ENCODE measurements at places on chromosomes 3 and 15. TPM values are rescaled to one million over a fixed set of nuclear protein-coding genes. Genes with fewer than 3 reads are reported as not detected.

GRCh38 chr15:67198157-67198754 lies 56.2 kb downstream of the AAGAB start:
- no peak for DNase-seq

GRCh38 chr15:35545316-35545823 lies 595 bp downstream of the DPH6 start:
- no peak for DNase-seq

The CTDSPL2 gene
- polyA plus RNA-seq: 80.3 TPM

GRCh38 chr3:154428286-154429206 lies 1.4 kb downstream of the GPR149 start:
- DNase-seq: no peak

GRCh38 chr3:42061025-42061712 lies 30.0 kb upstream of the TRAK1 start:
- DNase-seq: no peak

The LRRN1 gene
- polyA plus RNA-seq: 18.0 TPM

DNA sequence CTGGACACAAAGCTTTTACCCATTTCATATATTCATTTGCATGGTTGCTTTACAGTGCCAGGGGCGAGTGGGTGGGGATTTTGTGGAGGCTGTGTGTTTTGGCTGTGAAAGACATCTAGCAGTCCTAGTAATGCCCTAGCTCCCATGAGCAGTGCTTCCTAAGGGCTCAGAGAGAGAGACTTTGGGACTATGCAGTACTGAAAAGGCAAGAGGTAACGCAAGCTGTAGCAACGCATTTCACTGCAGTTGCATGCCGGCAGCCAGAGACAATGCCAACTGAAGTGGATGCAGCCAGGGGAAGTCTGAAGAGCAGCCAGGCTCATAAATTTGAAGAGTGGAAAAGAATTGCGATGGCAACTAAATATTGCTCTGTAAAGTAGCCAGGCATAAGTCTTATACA lies 27.4 kb upstream of the ATP10A start:
- no peak for DNase-seq

The VILL gene
- polyA plus RNA-seq: 13.1 TPM

DNA sequence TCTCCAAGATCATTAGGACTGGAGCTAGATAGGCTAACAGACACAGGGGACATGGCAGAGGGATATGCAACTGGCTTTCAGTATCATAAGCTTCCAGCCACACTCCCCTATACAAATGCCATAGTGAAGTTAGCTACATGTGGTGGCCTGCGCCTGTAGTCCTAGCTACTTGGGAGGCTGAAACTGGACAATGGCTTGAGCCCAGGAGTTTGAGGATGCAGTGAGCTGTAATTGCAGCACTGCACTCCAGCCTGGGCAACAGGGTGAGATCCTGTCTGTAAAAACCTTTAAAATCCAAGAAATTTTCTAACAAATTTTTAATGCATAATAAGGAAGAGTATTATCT lies 37.3 kb downstream of the DLG1 start:
- DNase-seq: no peak

The CPN2 gene
- polyA plus RNA-seq: 0.40 TPM

The GPR62 gene
- 0.57 TPM for polyA plus RNA-seq

- no peak for DNase-seq
These were observed 68.0 kb downstream of the C3orf70 start for GRCh38 chr3:185084901-185085300.

GRCh38 chr3:65597952-65598413 lies 440.7 kb downstream of the MAGI1 start:
- no peak for DNase-seq

DNA sequence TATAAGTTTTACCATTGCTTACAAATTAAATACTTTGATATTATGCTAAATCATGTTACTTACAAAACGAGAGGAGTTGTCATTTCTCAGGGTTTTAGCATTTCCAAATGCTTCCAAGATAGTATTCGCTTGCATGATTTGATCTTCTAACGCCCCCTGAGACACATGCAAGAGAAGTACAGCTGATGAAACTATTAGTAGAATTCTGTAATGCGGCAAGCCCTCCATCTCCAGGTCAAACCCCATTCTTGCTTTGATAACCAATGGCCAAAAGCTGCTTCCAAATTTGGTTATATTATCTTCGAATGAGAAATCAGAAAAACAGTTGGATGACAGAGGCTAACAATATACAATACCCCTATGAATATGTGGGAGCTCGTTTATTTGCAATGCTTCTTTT lies 14.7 kb downstream of the MYH15 start:
- DNase-seq: no peak

The HIGD2B gene
- polyA plus RNA-seq: not detected

The WDR73 gene
- polyA plus RNA-seq: 23.2 TPM

The COL6A6 gene
- 5.2 TPM for polyA plus RNA-seq

Data from left renal pelvis (tissue), 4 donors.